Renal cortex interstitium (tissue), 15 donors: ENCODE measurements at places on chromosomes 3 and 15. TPM values are rescaled to one million over a fixed set of nuclear protein-coding genes. Genes with fewer than 3 reads are reported as not detected.

GRCh38 chr3:197454014-197454413 is 101.8 kb downstream of the BDH1 start:
- no peak for DNase-seq

GRCh38 chr3:32958509-32958908 is 7.1 kb downstream of the CCR4 start:
- DNase-seq, result no peak

GRCh38 chr15:66907826-66908743 is 157.3 kb upstream of the SMAD3 start:
- DNase-seq, result no peak

GRCh38 chr3:64467255-64467944 is 220.4 kb downstream of the ADAMTS9 start:
- DNase-seq, result no peak

DNA sequence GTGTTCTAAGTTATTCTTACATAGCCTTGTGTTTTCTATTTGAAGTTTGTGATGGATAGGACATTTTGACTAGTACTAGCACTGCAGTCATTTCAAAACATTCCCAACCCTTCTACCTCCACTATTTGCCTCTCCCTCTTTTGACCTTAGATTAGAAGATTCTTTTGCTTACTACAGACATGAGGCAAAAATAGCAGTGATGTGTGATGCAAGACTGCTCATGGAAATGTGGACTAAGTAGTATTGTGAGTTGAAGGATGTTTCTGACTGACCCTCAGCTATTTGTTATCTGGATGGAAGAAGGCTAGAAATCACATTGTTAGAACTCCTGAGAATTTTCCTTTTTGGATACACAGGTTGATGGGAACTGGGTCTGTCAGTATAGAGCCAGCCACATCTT is 45.9 kb downstream of the ATP2C1 start:
- DNase-seq, result no peak

SLC22A13 gene
- polyA plus RNA-seq, result 7.1 TPM

- no peak for DNase-seq
Measured at GRCh38 chr3:101095693-101096430, 102.6 kb upstream of the ABI3BP start.

- DNase-seq, result no peak
Measured at GRCh38 chr3:38332201-38332600, 14.4 kb upstream of the XYLB start.

DNA sequence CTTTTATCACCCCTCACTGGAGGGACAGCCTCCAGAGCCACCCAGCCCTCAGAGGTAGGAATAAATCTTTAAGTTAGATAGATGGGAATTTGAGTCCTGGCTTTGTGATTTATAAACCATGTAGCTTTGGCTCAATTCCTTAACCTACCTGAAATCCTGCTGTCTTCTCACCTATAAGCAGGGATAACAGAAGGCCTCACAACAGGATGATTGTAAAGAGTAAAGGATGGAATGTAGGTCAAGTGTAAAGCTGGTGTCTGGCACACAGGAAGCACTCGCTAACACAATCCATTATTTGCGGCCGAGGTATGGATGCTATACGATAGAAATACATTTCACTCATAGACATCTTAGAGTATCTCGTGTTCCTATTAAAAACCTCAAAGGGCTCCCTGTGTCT is 162.9 kb upstream of the LRTM1 start:
- no peak for DNase-seq

GRCh38 chr3:4245671-4246070 is 57.5 kb upstream of the SETMAR start:
- no peak for DNase-seq

DNA sequence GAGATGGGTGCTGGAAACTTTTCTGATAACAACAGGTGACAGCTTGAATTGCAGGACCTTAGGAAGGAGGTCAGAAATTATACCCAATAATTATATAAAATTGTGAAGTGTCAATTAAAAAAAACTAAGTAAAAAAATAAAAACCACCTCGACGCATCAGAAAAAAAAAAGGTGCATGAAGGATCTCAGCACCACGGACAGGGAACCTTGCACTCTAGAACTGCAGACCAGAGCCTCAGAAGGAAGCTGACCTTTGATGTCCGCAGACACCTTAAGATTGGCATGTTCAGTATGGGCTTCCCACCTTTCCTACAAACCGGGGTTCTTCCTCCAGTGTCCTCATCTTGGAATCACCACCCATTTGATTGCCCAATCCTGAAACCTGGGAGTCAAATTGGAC is 60.9 kb downstream of the SCN10A start:
- DNase-seq, result no peak

DNA sequence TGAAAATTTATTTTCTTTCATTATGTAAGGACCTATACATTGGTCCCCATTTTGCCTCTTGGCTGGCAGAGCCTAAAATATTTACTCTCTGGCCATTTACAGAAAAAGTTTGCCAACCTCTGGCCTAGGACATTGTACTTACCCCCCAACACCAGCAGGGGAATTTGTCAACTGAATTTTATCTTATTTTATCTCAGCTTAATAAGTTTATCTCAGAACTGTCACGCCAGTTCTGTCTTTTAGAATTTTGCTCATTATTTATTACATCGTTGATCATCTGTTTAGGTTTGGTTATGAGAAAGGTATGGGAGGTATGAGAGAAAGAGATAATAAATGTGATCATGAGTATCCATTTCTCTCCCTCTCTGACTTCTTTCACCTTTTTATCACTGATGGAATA is 38.3 kb downstream of the CHD2 start:
- no peak for DNase-seq

- no peak for DNase-seq
Measured at GRCh38 chr15:89669941-89670340, 9.2 kb downstream of the PLIN1 start.

LTK gene
- 2.2 TPM for polyA plus RNA-seq

DNA sequence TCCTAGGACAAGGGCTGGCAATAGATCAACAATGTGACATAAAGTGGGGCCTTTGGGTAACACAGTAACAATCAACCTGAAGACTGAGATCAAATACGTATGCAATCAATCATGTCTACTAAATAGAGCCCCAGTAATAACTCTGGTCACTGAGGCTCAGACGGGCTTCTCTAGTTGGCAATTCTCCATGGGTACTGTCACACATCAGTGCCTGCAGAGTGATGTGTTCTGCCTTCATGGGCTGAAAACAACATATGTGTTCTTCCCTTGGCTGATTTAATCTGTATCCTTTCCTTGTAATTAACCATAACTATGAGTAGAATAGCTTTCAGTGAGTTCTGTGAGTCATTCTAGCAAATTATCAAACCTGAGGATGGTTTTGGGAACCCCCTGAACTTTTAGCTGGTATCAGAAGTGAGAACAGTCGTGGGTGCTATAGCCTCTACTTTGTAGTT is 113.6 kb downstream of the TMCO5A start:
- DNase-seq, result no peak

DNA sequence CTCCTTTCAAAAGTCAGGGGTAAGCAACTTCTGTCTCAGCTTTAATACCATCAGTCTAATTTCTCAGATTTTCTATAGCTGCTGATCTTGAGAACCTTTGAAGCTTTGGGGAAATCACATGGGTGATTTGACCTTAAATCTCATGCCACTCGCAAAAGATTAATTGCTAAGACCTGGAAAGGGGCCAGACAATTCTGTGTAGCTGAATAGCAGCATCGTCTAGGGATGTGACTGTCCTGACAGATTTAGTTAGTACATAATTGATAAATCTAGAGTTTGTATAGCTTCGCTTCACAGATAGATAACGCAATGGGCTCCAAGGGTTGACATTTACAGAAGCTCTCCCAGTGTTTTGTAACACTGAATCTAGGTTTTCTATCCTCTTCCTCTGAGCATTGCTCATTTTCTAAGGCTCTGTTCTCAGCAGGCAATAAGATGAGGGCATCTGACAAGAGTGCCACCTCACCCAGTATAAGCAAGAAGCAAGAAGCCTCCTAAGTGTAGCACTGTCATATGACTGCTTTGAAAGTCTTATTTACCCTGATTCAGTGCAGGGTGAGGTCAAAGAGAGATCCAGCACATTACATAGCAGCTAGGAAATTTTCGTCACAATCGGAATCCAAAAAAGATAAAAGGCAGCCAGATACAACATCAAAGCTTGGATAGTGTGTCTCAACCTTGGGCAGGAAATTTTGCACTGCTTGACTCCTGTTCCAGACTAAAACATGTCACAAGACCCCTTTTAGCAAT is 47.7 kb upstream of the DUT start:
- no peak for DNase-seq

DNA sequence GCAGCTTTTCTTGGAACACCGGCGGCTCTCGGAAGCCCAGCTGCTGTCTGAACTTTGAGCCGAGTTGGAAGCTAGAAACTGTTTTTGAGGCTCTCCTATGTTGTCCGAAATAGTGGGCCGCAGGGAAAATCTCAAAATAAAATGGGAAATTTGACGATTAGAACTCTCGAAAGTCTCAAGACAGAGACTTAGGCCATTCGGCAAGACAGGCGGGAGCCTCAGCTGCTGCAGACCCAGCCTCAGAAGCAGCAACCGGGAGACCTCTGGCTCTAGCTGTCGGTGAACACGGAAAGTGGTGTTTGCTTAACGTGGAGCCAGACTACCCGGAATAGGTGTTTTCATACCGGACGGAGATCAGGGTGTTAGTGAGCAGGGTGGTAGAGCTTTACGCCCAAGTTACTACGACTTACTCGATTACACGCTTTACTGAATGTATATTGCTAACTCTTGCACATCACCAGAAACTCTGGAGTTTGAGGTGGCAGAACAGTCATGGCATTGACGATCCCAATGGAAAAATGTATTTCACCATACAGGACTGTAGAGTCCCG is 357 bp upstream of the MAN2C1 start:
- DNase-seq, result no peak

GRCh38 chr3:183188895-183189462 is 26.4 kb upstream of the LAMP3 start:
- no peak for DNase-seq

BAHD1 gene
- polyA plus RNA-seq, result 26.2 TPM

CPN2 gene
- polyA plus RNA-seq, result 0.51 TPM

- no peak for DNase-seq
Measured at GRCh38 chr3:161093895-161094294, 11.3 kb downstream of the B3GALNT1 start.

ECE2 gene
- not detected for polyA plus RNA-seq

PTPRG gene
- polyA plus RNA-seq, result 94.9 TPM

PLA2G4D gene
- polyA plus RNA-seq, result 0.08 TPM

CLRN1 gene
- not detected for polyA plus RNA-seq

GAP43 gene
- 0.57 TPM for polyA plus RNA-seq

DNA sequence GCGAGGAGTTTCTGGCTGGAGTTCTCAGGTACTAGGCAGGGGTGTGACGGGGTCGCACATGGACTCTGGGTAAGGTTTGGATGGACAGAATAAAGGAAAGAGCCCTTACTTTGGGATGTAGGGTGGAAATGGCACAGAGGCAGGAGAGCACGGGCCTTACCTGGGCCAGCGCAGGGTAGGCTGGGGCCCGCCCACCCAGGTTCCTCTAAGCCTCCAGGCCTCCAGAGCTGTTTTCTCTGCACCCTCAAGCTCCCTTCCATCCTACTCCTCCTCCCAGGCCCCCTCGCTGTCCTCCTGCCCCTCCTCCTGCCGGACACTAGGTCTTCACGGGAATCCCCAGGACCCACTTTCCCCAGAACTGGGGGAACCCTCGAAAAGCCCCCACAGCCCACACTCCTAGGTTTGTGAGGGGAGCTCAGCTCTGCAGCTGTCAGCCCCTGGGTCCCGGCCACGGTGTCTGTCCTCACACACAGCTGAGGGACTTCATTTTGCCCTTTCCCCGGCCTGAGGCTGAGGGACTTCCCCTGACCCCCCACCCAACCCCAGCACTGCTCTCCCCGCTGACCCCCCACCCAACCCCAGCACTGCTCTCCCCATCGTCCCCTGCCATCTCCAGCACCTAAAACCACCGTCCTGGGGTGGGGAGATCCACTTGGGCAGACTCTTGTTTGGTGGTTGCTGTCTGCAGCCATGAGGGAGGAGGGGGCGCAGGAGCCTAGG is 53.0 kb upstream of the PCSK6 start:
- no peak for DNase-seq

CPEB1 gene
- polyA plus RNA-seq, result 2.6 TPM

LEKR1 gene
- polyA plus RNA-seq, result 2.6 TPM

SETD2 gene
- polyA plus RNA-seq, result 74.7 TPM

SLC35G2 gene
- polyA plus RNA-seq, result 3.2 TPM

RIOX2 gene
- 33.2 TPM for polyA plus RNA-seq

DNA sequence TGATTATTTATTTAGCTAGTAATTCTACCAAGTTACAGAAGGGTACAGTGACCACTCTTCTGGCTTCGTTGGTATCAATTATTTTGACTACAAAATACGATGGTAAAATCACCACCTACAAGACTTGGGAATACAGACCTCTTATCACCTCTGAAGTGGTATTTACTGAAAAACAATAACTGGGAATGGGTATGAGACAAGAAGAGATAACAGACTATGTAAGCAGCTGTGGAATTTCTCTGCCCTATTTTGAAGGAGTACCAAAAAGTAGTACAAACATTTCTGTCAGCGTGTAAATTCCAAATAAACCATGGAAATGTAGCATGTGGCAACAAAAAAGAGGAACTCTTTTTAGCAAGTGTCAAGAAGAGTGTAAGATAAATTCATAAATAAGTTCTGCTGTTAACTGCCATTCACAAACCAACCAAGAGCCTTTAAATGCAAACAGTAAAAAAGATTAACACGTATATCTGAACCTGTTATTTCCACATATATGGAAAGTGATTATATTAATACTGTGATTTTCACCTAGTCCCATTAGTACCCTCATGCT is 77.0 kb upstream of the SLC12A8 start:
- DNase-seq, result no peak

DNA sequence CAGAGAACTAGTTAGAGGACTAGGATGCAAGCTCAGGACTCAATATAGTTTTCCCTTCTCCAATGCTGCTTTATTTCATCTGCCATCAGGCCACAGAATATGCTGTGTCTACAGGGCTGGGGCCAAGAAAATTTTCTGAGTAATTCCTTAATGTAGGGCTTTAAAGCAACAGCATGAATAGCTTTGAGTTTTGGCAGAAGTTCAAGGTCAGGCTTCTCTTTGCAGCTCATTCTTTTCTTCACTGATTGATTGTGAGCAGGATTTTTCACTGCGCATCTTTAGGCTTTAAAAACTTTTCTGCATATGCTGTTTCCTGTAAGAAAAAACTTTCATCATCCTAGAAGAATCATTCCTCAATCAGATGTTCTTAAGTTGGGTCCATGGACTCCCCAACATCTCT is 4.6 kb downstream of the TMEM108 start:
- DNase-seq, result no peak

CCDC50 gene
- polyA plus RNA-seq, result 61.5 TPM

NDUFB4 gene
- polyA plus RNA-seq, result 170 TPM

PLIN1 gene
- polyA plus RNA-seq, result 1.4 TPM

GRCh38 chr3:140423146-140423545 is 254.7 kb upstream of the TRIM42 start:
- no peak for DNase-seq
